ACHN (cell line): ENCODE measurements at places on chromosomes 6 and 20.

- no peak for DNase-seq
Observed at GRCh38 chr6:107714104-107714503, 110.0 kb downstream of the SCML4 start.

GRCh38 chr6:82691997-82692396 is 328.4 kb downstream of the TPBG start:
- no peak for DNase-seq

- peak; percentile 91 for DNase-seq
Observed at GRCh38 chr6:6008648-6009421, 2.1 kb upstream of the NRN1 start.

DNA sequence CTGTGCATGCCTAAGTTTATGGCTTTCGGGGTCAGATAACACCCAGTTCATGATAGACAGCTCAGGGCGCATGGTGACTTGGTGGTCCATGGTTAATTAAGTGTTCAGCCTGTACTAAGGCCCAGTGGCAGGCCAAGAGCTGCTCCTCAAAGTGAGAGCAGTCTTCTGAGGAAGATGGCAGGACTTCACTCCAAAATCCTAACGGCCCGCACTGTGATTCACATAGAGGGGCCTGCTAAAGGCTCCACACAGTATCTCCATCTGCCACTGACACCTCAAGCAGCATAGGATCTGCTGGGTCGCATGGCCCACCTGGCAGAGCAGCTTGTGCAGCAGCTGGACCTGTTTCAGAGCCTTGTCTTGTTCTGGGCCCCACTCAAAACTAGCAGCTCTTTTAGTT is 10.6 kb upstream of the CST7 start:
- no peak for DNase-seq

GRCh38 chr6:120147071-120147871 is 797.7 kb upstream of the MAN1A1 start:
- no peak for DNase-seq

DNA sequence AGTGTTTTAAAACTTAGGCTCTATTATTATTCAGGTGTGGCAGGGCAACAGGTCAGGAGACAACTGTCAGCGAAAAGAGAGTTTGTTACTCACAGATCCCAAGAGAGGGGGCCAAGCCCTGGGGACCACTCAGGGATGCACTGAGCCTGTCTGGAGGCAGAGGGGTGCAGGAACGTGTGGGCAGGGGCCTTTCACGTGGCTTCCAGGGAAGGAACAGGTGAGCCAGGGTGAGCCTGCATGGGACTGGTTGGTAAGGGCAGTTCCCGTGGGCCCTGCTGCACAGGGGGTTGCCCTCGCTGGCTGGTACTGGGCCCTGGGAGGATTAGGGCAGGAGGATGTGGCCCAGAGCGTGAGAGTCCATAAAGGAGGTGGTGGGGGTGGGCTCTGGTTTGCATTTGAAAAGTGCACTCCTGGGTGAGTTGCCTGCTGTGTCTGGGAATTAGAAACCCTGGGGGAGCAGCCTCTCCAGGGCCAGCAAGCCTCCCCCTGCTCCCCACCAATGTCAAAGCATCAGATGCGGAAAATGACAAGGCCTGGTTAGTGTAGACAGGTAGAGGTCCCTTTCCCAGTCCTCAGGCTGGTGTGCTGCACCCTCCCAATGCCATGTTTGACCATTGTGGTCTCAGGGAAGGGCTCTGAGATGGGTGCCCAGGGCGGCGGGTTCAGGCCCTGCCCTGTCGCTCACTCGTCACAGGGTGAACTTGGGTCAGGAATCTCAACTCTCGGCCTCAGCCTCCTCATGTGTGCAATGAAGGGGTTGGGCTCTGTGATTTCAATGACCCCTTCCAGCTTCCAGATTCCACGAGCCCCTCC is 127.4 kb upstream of the RPS6KA2 start:
- DNase-seq: no peak

DNA sequence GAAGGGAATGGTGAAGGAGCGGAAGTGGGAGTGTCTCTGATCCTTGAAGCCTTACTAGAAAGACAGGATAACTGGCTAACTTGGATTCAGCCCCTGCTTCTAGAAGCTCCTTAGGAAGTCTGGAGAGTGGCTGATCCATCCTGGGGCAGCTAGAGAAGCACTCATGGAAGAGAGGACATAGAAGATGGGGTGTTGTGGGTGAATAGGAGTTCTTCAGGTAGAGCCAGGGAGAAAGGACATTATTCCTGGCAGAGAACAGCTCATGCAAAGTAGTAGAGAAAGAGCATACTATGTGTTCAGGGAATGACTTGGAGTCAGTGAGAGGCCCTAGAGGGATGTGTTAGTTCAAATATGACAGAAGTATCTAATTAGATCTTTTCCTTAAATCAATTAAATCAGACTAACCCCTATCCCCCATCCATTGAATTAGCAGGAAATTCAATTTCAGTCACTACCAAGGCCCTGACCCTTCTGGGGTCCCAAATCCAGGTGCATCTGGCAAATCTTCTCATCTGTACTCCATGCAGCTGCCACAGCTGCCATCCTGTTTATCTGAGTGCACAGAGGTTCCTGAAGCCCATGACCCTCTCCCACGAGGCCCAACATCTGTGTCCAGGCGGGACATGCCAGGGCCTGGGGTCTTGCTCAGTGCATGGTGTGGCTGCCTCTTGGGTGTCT is 130.7 kb downstream of the DHX35 start:
- DNase-seq: no peak

- peak; percentile 23 for DNase-seq
Observed at GRCh38 chr6:63802606-63803206, 167.1 kb downstream of the PHF3 start.

DNA sequence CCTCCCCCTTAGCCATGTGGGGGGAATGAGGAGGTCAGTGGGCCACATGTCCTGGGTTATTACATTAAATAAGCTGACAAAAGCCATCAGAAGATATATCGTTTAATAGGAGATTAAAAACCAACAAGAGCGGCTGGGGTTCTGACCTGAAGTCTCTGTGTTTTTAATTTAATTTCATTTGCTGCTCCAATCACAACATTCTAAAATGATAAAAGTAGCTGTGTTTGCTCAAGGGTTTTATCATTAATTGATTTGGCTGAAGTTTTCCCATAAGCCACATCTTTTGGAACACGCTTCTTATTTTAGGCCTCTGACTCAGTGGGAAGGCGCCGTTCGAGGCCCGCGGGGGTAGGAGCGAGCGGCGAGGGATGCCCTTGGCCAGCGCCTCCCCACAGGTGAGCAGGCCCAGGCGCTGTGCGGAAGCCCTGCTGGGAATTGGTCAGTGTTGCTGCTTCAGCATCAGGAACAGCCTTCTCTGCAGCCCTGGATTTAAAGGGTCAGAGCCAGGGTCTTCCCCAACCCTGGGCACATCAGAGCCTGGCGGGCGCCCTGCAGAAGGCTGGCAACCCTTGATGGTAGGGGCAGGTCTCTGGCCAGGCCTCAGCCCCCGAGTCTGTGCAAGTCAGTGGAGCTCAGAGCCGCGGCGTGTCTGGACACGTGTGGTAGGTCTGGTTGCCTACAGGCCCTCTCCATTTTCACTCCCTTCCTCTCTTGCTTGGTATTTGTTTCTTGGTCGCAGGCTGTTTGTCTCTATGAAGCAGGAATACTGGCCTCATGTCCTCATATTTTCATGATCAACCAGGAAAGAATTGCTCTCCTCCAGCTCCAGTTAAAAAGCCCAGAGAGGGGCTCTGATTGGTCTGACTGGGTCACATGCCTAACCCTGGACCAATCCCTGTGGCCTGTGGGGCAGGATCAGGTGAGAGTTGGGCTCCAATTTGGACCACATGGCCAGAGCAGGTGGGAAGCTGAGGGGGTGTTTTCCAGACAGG is 30.9 kb upstream of the MLN start:
- no peak for DNase-seq

GRCh38 chr20:22312744-22313346 is 271.5 kb downstream of the FOXA2 start:
- peak; percentile 36 for DNase-seq

GRCh38 chr6:12476484-12476883 is 186.3 kb downstream of the EDN1 start:
- DNase-seq: no peak

GRCh38 chr6:107116328-107116892 is 1.1 kb upstream of the BEND3 start:
- DNase-seq: peak; percentile 19

DNA sequence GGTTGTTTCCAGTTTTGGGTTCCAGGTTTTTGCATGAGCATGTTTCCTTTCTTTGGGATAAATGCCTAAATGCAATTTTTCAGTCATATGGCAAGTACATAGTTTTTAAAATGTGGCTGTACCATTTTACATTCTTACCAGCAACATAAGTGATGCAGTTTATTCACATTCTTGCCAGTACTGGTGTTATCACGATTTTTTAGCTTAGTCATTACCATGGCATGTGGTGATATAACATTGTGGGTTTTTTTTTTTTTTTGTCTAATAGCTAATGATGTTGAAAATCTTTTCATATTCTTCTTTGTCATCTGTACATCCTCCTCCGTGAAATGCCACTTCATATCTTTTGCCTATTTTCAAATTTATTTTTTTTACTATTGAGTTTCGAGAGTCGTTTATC is 2.9 kb upstream of the TDRD6 start:
- DNase-seq: no peak

GRCh38 chr6:88165844-88166492 is at the start of gene CNR1:
TSS of gene CNR1 (minus strand) at chr6:88166347. CDS start at chr6:88145274, 21,073 bp downstream.
- peak; percentile 26 for DNase-seq

DNA sequence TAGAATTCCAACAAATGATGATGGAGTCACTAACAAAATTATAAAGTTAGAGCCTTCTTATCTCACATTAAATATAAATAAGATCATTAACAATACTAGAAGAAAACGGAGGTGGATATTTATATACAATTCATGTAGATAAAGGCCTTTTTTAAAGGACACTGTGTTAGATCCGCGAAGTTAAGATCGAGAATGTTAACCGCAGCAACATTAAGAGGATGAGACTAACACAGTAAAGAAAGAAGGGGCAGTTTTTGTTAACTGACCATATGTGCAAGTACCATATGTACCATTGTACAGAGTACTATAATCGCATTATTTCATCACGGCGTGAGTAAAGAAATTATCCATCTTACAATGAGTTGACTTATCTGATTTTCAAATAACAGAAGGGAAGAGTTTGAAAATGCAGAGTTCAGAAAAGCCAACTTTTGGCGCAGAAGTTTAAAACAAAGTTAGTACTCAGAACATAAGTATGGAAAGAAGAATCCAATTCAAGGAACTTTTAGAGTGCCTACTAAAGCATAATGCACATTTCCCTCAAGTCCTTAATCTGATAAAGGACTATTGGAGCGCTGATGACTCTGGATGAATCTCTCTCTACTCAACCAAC is 1.4 kb downstream of the FBXL4 start:
- DNase-seq: no peak

DNA sequence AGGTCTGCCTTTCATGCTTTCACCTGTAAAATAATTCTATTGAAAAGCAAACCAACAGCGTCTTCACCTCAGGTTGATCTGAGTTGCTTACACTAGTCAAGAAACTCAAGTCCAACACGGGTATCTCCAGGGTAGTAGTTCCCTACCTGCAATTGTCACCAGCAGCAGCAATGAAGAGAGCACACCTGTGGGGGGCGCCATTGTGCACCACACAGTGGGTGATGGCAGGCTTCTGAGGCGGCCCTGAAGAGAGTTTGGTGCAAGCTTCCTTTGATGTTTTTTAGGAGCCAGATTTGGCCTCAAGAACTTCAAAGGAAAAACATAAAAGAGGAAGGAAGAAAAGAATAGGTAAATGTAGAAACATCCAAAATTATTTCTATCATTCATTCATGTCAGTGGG is 45.1 kb downstream of the KIAA0319 start:
- DNase-seq: no peak

- DNase-seq: no peak
Observed at GRCh38 chr6:111486475-111486874, 3.5 kb upstream of the REV3L start.

DNA sequence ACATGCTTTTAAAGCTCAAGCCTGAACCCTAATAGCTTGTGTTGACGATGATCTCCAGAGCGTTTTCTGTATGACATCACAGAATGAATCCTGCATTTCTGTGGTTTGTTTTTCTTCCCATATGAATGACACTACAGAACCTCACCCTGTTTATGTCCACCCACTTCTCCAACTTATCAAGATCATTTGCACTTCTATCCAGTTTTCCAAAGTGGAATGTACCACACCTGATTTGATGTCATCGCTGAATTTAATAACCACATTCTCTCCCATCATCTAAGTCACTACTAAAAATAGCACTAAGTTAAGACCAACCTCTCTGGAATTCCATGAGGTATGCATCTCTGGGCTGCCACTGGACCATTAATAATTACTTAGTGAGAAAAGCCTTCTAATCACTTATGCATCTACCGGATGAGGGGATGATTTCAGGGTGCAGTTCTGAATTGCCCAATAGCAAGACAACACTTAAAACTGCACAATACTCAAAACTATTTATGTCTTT is 33.3 kb upstream of the CITED2 start:
- DNase-seq: peak; percentile 85

DNA sequence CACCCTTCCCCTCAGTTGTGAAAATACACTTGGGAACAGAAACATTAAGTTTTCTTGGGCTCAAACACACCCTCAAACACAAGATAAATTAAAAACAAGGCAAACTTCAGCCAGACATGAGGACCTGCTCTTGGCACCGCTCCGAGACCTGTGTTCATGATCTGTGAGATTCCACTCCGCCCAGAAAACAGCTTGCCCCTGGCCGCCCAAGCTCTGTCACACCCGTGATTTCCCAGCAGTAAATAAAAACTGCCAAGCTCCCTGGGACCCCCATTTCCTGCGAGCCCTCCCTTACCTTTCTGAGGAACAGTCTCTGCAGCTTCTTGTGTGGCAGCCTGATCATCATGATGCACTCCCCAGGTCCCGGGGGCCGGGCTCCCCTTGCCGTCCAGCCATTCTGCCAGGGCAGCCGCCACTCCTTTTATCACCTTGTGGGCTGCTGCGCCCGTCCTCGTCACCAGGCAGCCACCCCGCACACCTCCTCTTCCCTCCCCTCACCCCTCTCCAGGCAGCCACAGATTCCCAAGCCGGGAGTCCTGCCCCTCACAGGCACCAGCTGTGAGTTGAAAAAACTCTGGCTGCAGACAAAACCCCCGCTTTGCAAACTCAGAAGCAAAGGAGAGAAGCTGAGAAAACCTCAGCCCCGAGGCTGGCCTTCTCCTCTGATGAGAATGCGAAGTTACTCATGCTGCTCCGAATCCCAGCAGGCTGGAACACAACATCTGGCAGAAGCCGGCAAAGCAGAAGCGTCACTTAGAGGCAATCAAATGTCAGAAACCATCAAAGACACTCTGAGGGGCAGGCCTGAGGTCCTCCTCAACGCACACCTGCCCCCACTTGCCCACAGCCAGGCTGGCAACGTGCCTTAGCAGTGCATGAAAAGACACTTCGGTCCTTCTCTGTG is 130.4 kb upstream of the RPS6KA2 start:
- no peak for DNase-seq

DNA sequence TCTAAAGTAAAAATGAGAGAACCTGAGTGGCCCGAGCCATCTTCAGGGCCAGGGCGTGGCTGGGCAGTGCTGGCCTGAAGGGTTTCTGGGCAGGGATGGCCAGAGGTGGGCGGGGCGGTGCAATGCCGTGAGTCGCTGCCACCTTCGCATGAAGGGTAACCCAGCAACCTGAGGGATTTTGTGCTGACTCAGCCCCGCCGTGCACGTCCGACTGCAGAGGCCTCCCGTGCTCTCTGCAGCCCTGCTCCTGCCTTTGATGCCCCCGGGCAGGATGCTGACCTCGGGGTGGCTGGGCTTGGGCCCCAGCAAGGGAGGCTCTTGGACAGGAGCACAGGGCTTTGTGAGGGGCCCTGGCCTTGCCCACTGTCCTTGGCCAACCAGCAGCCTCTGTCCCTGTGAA is 81.7 kb upstream of the GATA5 start:
- peak; percentile 28 for DNase-seq
